ENCODE measurements at places on chromosomes 2 and 18.
A peak's percentile ranks its signal among the peaks of the same experiment; 100 is the strongest.

GRCh38 chr2:126496493-126496892 is 159.5 kb upstream of the GYPC start:
- DNase-seq, result peak; percentile 47

DNA sequence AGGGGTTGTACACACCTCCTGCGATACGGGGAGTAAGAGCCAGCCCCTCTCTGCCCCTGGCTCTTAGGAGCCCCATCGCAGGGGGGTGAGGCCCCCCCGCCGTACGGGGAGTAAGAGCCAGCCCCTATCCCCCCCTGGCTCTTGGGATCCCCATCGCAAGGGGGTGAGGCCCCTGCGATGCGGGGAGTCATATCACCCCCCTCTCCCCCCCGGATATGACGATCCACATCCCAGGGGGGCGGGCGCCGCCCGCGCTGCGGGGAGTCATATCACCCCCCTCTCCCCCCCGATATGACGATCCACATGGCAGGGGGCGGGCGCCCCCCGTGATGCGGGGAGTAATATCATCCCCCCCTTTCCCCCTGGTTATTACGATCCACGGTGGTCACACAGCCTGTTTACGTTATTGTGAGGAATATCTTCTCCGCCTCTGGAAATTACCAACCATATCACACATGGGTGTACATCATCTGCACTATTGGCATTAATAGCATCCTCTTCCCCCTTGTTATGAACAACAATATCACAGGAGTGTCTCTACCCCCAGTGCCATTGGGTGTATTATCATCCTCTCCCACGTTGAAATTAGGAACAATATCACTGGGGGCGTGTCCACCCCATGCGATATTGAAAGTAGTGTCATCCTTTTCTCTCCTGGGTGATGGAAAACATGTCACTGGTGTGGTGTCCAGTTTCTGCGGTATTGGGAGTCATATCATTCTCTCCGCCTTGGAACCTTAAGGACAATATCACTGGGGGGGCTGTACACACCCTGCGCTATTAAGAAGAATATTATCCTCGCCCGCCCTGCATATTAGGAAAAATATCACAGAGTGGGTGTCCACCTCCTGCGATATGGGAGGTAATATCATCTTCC is 24.7 kb upstream of the NAGK start:
- DNase-seq, result no peak

DNA sequence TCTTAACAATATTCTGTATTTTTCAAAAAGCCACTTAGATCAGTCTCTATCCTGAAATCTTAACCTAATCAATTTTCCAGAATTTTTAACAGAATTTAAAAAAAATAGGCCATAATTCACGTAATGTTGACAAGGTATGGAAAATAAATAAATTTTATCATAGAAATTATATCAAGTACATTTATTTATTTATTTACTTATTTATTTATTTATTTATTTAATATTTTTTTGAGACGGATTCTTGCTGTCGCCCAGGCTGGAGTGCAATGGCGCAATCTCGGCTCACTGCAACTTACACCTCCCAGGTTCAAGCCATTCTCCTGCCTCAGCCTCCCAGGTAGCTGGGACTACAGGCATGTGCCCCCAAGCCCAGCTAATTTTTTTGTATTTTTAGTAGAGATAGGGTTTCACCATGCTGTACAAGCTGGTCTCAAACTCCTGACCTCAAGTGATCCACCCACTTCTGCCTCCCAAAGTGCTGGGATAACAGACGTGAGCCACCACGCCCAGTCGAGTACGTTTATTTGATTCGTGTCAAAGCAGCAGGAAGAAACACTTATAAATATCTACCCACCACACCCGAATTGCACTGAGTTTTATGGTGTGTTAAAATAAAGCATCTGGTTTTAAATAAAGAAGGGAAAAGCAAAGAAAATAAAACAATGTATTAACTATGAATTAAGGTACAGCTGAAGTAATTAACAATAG is 60.1 kb downstream of the DSC3 start:
- DNase-seq, result no peak

DNA sequence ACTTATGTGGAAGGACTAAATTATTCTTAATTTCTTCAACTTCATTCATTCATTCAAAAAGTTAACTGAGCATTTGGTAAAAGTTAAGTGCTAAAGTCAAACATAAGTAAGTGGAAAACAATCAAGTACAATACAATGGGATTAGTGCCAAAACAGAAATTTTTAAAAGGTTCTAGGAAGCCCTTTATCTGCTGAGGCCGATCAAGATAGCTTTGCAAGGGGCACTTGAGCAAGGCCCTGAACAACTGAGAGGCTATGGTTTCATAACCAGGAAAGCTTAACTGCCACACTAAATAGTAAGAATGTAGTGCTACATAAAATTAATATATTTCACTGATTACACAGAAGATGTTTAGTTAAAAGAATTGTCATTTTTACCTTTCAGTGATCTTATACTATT is 76.5 kb downstream of the NOL10 start:
- DNase-seq, result no peak

DNA sequence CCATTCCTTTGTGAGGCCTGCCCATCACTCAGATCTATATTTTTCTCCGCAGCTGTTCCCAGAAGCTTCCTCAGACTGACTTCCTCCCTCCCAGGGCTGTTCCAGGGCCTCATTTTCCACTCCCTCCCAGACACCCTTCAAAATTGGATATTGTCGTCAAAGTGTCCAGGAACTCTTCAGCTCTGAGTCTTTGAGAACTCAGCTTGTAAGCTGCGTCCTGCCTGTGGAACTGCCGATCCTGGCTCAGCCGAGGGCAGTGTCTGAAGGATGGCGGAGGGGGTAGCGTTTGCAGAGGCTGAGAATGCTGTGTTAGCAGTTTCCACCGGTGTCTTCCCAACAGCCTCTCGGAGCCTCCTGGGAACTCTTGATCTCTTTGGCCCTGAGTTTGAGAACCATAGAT is 27.1 kb downstream of the NCK2 start:
- no peak for DNase-seq

- DNase-seq, result no peak
These were observed 101.6 kb upstream of the TMEM18 start for GRCh38 chr2:778731-779350.

GRCh38 chr18:45103319-45104048 is 422.8 kb downstream of the SETBP1 start:
- no peak for DNase-seq

- no peak for DNase-seq
These were observed 182.1 kb downstream of the OSR1 start for GRCh38 chr2:19176172-19176852.

DNA sequence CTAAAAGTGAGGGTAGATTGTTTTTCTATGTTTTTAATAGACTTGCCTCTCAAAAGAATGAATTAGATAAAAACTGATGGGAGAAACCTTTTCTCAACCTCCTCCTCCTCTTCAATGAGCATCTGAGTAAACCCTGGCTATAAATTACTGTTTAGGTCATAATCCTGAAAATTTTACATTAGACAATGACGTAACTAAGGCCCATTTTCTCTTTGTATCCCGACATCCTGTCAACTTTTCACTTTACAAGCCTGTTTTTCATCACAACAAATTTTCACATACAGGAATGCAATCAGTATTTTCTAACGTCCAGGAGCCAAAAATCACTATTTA is 1.3 kb downstream of the SPIRE1 start:
- no peak for DNase-seq

GRCh38 chr2:151568501-151568900 is 158.8 kb downstream of the RIF1 start:
- DNase-seq, result no peak

- no peak for DNase-seq
These were observed 1.2 kb downstream of the EPB41L3 start for GRCh38 chr18:5542515-5543035.

- DNase-seq, result no peak
These were observed 97.3 kb upstream of the SMIM21 start for GRCh38 chr18:75524841-75525240.

DNA sequence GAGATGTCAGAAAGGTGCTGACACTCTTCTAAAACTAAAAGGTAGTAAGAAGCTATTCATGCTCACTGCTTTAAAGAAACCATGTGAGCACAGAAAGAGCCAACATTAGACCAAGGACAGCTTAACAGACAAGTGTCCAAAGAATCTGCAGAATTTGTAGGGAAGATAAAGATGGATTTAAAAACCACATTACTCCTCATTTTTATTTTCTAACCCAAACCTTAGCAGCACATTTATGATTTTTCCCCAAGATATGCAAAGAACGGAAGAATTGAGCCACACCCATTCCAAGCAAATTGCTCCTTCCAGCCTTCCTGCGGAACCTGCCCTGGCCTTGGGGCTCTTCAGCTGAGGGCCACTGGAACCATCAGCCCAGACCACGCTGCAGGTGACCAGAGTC is 26.9 kb downstream of the MBP start:
- no peak for DNase-seq

DNA sequence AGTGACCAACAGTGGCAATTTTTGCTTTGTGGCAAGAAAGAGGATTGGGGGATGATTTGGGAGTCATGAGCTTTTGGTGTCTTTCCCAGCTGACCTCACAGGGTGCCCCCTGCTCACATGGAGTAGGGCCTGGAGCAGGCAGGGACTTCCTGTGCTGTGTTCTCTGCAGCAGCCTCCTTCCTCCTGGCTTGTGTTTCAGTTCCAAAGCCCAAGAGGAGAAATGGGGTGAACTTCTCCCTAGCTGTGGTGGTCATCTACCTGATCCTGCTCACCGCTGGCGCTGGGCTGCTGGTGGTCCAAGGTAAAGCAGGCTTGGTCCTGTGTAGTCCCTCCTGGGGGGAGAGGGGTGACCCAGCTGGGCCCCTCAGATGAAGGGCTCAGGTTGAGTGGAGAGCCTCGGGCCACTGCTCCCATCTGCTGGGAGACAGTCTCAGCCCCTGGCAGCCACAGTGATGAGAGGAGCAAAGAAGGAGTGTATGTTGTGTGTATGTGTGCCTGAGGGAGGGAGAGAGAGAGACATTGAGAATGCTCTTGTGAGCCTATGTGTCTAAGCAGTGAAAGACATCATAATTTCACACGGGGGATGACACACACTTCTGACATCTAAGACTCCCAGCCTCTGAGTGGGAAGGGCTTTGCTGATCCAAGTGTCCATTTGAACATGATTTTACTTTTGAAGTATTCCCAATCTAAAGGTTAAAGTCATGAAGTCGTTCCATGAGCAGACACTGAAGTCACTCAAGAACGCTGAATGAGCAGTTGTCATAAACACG is 27.2 kb downstream of the MARCO start:
- DNase-seq, result no peak

DNA sequence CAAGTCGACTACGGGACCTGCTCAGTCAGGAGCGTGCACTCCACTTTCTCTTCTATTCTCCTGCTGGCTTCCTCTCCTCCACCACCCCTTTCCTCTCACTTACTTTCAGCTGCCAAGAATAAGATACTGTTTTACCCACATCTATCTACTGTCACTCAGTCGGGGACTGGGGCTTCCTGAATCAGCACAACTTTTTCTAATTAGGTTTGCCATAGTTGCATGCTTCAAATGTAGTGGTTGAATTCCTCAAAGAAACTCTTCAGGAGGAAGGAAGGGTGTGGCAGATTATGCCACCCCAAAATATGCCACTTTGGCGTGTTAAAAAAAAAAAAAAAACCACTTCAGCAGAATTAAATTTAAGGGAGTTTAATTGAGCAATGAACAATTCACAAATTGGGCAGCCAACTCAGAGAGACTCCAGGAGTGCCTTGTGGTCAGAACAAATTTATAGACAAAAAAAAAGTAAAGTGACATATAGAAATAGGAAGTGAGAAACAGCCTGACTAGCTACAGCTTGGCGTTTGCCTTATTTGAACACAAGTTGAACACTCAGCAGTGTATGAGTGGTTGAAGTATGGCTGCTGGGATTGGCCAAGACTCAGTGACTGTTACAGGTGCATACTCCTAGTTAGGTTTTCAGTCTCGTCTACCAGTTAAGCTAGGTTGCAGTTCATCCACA is 32.5 kb upstream of the RMDN2 start:
- peak; percentile 58 for DNase-seq

DNA sequence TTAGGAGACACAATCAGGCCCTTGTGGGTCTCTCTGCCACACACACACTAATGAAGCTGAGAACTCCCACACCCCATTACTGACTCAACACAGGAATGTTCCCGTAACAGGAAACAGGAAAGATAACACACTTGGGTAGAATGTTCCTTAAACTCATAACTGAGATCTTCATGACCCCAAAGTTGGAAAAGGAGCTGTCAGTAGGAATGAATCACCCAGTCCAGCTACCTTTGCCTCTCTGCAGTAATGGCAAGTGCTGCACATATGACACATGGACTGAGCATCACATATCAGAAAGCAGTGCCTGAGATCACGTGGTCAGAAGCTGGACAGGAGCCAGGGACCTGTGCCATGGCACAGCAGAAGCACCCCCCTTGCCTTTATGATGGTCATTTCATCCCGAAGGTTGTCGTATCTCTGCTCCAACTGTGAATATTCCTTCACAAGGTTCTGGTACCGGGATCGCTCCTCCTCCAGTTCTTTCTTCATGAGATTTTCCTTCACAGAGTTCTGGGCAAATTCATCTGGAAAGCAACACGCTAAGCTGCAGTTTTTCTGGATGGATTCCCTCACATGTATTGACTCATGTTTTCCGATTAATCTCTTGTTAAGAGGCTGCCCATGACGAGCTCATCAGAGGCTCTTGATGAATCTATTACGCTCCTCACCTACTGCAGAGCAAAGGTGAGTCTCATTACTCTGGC is 65.4 kb upstream of the ACAA2 start:
- DNase-seq, result no peak

- no peak for DNase-seq
These were observed 15.8 kb downstream of the ZNF236 start for GRCh38 chr18:76838182-76838581.

- peak; percentile 85 for DNase-seq
These were observed at the start of gene CCDC88A for GRCh38 chr2:55419679-55420438. Gene CCDC88A, minus strand, starts transcription at chr2:55419856. Its CDS starts 777 bp downstream, at chr2:55419079.

- DNase-seq, result no peak
These were observed 115.0 kb upstream of the ZNF516 start for GRCh38 chr18:76610012-76610411.

GRCh38 chr2:85791704-85792565 is 38.1 kb downstream of the ATOH8 start:
- no peak for DNase-seq

GRCh38 chr2:174025271-174026121 is 60.3 kb upstream of the SP3 start:
- DNase-seq, result no peak

GRCh38 chr2:104312684-104313083 is 541.2 kb upstream of the POU3F3 start:
- DNase-seq, result no peak

DNA sequence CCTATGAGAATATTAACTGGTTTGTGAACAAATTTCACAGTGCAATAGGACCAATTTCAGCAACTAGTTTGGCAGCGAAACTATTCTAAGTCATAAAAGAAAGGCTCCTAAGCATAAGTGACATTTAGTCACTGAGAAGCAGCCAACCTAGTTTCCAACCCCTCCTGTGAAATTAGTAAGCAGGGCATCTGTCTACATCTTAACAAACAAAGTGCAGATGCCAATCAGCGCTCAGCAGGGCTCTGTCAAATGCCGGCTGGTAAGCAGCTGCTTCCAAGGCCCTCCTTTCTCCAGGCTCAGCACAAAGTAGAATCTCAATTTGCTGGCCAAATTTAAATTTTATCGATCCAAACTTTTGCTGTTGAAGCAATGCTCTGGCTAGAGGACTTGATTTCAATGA is 124.7 kb downstream of the ICOS start:
- DNase-seq, result no peak

All from GM13977 (cell line).